Activated naive CD8-positive, alpha-beta T cell treated with anti-CD3 and anti-CD28 coated beads for 36 hours (primary cell): ENCODE measurements at places on chromosomes 11 and 22. TPM values are rescaled to one million over a fixed set of nuclear protein-coding genes. Genes with fewer than 3 reads are reported as not detected.

KCNJ11 gene
- 0.74 TPM for total RNA-seq

OR4C6 gene
- not detected for total RNA-seq

SMTNL1 gene
- not detected for total RNA-seq

DNA sequence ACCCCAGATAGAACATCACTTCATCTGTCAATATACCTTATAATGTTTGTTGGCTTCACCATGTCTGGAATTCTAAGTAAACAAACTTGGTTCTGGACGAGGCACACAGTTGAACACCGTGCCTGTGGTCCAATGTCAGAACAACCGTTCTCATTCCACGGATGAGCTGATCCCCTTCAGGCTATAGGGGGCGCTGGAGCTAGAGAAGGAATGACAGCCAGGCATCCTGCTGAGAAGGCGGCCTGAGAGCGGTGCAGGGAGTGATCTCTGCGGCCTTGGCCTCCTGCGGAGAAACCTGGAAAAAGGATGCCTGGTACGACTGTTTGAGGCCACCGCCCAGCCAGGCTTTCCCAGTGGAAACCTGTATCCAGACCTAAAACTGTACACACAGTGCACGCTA, 48.7 kb downstream of the FDX1 start:
- no peak overlapping the region for H3K27ac ChIP-seq
- H3K36me3 ChIP-seq, result no peaks in the 10 kb centered on the region
- H3K27me3 ChIP-seq, result no peaks in the 10 kb centered on the region
- no peak for DNase-seq
- no peak overlapping the region for H3K4me3 ChIP-seq

GRCh38 chr11:35311331-35311730, 108.0 kb downstream of the SLC1A2 start:
- H3K27me3 ChIP-seq, result no peaks in the 10 kb centered on the region
- H3K4me1 ChIP-seq, result no peaks in the 10 kb centered on the region
- no peak overlapping the region for H3K27ac ChIP-seq

DNA sequence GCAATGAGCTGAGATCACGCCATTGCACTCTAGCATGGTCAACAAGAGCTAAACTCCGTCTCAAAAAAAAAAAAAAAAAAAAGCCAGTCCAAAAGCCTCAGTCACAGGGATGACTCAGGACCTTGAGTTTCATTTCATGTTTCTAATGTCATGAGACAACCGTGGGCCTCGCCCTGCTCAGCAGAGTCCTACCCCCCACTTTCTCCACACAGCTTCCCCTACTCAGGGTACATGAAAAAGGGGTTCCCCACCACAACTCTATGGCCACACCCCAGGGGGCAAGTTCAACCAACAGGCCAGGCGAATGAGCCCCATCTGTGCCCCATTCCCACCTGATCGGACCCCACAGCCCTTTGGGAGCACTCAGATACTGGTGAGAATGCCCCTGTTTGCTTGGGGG, 24.3 kb upstream of the ADA2 start:
- H3K27me3 ChIP-seq, result no peaks in the 10 kb centered on the region
- H3K27ac ChIP-seq, result peak overlapping the region; percentile 78
- H3K4me1 ChIP-seq, result peaks cover 4% of the 10 kb centered on the region
- H3K4me3 ChIP-seq, result no peak overlapping the region

GRCh38 chr11:130439160-130439519, 9.3 kb upstream of the ADAMTS15 start:
- peak overlapping the region; percentile 2 for H3K4me3 ChIP-seq
- peaks cover 11% of the 10 kb centered on the region for H3K27me3 ChIP-seq
- peak overlapping the region; percentile 65 for H3K27ac ChIP-seq
- H3K4me1 ChIP-seq, result peaks cover 10% of the 10 kb centered on the region
- peaks cover 2% of the 10 kb centered on the region for H3K36me3 ChIP-seq
- DNase-seq, result peak; percentile 32

DNA sequence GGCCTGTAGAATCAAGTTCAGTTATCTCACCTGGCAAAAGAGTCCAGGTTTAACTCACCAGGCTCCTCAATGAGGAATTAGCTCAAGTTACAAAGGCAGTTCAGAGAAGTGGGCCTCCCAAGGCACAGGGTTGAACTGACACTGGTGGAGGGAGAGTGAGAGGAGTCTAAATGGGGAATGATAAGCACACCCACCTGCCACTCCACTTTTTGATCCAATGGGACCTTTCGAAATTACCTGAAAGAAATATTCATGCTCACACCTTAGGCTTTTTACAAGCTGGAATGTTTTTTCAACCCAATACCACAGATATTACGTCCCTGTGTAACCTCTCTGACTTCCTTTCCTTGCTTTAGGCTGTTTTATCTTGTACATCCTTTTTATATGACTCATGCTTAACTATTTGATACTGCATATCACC, 642.7 kb upstream of the TENM4 start:
- H3K36me3 ChIP-seq, result no peaks in the 10 kb centered on the region
- H3K27ac ChIP-seq, result no peak overlapping the region
- H3K4me3 ChIP-seq, result no peak overlapping the region

GRCh38 chr11:69859275-69859934, 40.2 kb upstream of the FGF3 start:
- H3K27me3 ChIP-seq, result peaks cover 41% of the 10 kb centered on the region
- no peak overlapping the region for H3K27ac ChIP-seq
- no peaks in the 10 kb centered on the region for H3K4me1 ChIP-seq
- H3K4me3 ChIP-seq, result no peak overlapping the region
- no peak for DNase-seq
